ENCODE measurements at places on chromosomes 5 and 9. TPM values are rescaled to one million over a fixed set of nuclear protein-coding genes. Genes with fewer than 3 reads are reported as not detected.

OR1J1 gene
- not detected for total RNA-seq

EPB41L4B gene
- 15.9 TPM for total RNA-seq

MPDZ gene
- total RNA-seq: 27.6 TPM

DNAJB5 gene
- total RNA-seq: 24.2 TPM

HSD17B4 gene
- total RNA-seq: 438 TPM

PITX1 gene
- 20.6 TPM for total RNA-seq

DNA sequence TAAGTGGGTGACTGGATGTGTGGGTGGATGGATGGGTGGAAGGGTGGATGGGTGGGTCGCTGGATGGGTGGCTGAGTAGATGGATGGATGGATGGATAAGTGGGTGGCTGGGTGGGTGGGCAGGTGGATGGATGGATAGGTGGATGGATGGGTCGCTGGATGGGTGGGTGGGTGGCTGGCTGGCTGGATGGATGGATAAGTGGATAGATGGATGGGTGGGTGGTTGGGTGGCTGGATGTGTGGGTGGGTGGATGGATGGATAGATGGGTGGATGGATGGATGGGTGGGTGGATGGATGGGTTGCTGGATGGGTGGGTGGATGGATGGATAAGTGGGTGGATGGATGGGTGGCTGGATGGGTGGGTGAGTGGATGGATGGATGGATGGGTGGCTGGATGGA is 27.3 kb upstream of the CEP72 start:
- peak; percentile 37 for DNase-seq

DNA sequence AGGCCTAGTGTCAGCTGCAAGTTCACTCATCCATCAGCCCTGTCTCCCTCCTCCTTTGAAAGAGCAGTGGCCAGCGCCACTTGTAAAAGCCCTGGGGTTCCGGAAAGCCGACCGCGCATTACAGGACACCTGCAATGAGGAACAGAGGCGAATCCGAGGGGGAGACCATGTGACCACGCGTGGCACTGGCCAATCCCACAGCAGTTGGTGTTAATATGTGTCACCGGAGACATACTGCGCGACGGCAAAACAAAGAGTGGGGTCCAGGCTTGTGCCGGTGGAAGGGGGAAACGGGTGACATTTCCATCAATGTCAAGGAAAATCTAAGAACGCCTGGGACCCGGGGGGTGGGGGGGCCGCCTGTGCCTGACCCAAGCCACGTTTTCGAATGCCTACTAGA is 480.8 kb downstream of the SPATA31A7 start:
- no peak for DNase-seq

- DNase-seq: no peak
Observed at GRCh38 chr5:13179407-13180087, 764.9 kb downstream of the DNAH5 start.

- DNase-seq: no peak
Observed at GRCh38 chr5:143456952-143457547, 53.6 kb upstream of the NR3C1 start.

Measured in ureter (tissue), 1 donor.